ENCODE measurements at places on chromosomes 5 and 9. TPM values are rescaled to one million over a fixed set of nuclear protein-coding genes. Genes with fewer than 3 reads are reported as not detected.

The STK10 gene
- total RNA-seq = 12.6 TPM

The OGN gene
- not detected for total RNA-seq

The P4HA2 gene
- total RNA-seq = 190 TPM

The HTR4 gene
- not detected for total RNA-seq

The CNTNAP3 gene
- 9.1 TPM for total RNA-seq

The ANXA2R gene
- total RNA-seq = 0.26 TPM

- DNase-seq = no peak
Observed at GRCh38 chr5:107604990-107605389, 65.7 kb downstream of the EFNA5 start.

DNA sequence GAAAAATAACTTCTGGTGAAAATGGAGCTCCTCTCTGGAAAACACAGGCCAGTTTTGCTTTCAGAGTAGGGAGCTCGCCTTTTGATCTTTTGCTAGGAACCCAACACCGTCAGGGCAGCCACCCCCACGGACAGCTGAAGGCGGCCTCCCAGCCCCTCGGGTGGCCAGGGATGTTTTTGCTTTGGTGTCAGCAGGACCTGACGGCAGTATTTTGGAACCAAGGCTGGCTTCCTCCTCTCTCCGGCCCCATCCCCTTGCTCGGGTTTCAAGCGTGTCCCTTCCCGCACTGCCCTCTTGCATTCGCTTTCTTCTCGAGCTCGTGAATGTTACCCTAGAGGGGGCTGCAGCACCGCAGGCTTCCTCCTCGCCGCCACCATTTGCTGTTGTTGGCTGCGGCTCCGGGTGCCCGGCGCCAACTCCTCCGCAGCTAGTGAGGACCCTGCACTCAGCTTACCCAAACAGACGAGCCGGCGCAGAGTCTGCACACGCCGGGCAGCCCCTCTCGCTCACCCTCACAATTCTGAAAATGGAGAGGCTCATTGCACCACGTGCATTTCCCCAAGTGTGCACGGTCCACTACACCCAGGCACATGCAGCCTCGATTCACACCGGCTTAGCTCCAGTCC is 35.5 kb upstream of the ADAMTSL1 start:
- no peak for DNase-seq

DNA sequence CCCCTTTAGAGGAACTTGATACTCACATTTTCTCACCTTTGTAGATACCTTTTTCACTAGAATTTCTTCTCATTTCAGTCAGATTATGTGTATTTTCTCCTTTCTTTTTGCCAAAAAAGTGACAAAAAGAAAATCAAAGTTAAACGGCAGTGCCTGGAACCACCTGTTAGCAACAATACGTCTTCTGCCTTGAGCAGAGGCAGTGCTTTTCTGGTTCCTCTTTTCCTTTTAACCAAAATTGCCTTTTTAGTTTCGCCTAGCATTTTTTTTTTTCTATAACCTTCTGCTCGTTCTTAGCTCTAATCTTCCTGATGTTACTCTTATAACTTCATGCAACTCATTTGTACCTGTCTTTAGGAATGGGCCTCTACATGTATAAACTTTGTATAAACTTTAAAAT is 26.1 kb downstream of the SMIM32 start:
- no peak for DNase-seq

- no peak for DNase-seq
Observed at GRCh38 chr9:131125038-131125287, 423 bp upstream of the NUP214 start.

DNA sequence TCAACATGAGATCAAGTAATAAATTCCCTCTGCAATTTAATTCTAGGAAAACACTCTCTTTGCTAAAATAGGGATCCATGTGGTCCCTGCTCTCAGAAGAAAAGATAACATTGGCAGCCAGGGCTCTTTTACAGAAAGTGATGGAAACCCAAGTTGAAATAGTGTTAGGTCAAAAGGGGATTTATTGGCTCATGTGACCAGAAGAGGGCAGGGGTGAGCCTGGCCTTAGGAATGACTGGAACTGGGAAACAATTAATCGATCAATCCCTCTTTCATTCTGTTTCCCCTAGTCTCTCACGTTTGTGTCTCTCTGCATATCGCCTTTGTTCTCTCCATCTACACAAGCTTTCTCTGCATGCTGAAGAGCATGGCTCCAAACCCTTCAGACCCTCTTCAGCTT is 58.3 kb upstream of the ALDH1B1 start:
- no peak for DNase-seq

DNA sequence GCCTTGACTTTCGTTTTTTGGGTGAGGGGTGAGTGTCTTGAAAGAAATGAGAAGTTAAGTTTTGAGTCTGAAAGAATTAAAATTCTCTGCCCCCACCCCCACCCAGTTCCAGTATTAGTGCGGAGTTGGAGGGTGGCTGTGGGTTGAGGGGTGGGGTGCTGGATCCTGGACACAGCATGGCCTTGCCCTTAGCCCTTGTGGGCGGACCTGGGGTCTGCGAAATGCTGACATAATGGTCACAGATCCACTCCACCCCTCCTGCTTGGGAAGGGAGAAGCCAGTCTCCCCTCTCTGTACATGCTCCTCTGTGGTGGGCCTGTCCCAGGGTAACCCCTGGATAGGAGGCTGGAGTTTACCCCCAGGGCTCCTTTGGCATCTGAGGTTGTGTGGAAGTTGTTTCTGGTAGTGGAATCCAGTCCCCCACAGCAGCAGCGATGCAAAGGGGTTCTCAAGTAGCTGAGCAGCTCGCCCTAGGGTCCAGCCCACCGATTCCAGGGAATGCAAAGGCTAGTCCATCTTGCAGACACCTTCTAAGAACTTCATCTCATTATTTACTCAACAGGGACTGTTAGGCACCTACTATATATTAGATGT is 42.8 kb upstream of the TCF7 start:
- DNase-seq = no peak

DNA sequence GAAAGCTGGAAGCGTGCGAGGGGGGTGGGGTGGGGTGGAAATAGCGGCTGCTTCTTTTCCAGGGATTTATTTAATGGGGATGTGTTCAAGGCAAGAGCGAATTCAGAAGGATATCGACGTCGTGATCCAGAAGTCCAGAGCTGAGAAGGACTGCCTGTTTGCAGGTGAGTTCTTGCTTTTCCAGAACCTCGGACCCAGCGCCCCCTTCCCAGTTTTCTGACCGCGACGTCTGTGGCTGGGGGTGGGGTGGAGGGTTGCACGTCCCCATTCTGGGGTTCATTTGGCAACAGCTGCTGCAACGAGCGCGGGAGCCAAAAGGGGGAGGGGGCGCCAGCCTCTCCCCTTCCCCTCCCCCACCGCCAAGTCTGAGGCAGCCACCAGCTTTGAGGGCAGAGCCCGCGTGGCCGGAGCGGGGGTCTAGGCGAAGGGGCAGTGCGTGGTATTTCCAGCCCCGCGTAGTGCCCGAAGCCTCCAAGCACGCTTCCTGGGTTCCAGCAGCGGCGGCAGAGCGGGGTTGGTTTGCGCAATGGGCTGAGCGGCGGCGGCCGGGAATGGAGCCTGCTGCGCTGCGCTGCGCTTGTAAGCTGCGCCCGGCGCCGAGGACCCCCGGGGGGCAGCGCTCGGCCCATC is 701 bp downstream of the PARP8 start:
- peak; percentile 31 for DNase-seq

DNA sequence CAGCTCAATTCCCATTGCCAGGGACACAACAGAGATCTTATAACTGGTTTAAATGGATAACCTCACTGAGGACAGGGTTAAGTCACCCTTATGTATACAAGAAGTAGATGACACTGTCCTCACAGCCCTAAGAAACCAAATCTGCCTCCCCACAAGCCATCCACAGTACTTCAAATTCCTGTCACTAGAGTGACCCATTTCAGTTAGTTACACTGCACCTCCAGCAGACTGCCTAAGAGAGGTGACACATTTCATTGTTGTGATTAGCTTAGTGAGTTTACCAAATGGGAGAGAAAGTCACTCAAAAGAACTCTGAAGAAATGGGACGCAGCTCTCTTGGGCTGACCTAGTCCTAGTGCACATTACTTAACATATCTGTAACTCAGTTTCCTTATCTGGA is 53.6 kb upstream of the HTR1A start:
- DNase-seq = no peak

DNA sequence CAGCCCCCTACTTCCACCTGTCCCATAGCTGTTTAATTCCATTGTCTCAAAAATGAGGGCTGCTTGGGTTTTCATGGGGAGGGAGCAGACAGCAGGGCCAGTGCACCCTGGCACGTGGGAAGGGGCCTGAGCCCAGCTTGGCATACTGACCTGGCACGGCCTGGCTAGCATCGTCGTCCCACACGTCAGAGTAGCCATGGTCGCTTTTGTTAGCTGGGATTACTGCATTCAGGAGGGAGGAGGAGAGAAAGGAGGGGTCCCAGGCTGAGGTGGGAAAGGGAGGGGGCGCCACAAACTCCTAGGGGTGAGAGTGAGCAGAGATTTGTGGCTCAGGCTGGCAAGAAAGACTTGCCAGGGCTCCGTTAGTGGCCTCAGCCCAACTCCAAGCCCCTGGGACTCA is 21.1 kb upstream of the CYSTM1 start:
- no peak for DNase-seq

DNA sequence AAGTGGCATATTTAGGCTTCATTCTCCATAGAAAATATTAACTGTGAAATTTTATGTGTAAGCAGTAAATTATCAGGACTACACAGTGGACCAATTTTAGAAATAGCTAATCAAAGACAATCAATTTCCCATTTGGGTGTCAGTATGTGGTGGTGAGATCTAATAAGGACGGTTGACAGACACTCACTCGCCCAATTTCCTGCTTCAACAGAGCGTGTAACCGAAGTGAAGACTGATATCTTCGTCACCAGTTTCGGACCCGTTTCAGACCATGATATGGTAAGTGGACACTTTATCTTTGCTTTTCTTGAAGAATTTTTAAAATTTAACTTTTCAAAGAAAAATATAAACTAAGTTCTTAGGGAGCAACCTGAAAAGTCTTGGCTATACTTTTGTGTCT is 17.6 kb downstream of the GABRA1 start:
- no peak for DNase-seq

DNA sequence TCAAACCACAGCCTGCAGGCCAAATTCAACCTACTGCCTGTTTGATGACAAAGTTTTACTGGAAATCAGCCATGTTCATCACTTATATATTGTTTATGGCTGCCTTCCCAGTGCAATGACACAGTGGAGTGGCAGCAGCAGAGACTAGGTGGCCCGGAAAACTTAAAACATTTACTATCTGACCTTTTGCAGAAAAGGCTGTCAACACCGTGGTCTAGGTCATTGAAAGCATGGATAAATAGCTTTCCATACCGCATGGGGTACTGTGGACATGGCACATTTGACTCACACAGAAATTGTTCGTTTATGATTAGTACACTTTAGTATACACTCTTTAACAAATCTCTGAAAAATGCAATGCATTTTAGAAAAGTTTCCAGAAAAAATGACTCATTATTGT is 298.3 kb upstream of the EFNA5 start:
- no peak for DNase-seq

DNA sequence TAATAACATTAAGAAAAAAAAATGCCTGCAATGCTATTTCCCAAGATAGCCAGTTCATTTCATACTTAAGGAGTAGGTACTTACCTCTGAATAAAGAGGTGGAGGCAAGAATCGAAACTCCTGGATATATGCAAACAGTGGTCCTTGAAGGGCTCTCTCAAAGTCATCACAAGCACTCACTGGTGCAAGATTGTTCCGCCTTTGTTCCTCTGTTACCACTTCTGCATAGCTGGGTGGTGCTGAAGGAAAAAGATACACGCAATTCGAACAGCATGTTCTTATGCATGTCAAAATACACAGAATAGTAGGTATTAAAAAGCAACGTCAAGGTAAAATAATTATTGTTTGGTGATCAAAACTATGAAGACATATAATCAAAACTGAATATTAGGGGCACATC is 9.5 kb downstream of the ARRDC3 start:
- DNase-seq = no peak

DNA sequence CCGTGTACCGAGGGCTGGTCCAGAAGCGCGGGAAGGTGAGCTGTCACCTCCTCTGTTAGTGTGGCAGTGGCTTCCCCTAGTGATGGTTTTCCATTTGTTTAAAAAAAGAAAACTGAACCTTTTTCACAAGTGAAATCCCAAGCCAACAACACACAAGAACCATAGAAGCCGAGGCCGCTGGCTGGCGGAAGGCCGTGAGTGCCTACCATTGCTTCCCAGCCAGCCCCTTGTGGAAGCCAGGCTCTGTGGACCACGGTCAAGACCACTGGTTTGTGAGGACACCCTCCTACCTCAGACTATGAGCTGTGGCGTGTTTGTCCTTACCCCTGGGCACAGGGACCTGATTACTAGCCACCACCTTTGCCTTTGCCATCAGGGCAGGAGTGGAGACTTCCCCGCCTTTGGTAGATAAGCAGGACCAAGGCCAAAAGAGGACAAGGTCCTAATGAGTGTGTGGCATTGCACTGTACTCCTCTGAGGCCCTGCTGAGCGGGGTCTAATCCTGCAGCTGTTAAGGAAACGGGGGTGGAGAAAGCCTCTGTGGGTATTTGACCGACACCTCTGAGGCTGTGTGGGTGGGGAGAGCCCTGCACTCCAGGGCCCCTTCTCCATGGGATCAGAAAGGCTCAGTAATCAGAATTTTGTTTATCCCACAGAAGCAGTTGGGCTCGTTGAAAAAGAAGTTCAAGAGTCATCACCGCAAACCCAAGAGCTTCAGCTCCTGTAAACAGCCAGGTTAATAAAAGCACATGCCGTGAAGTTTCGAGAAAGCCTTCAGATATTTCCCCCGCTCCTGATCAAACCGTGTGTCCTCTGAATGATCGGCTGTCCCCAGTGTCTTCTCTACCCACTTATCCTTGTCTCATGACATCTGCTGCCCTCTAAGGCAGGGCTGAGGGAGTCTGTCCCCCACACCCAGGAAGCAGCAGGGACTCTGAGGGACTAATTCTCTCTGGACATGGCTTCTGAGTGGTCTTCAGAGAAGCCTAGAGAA is 4.3 kb downstream of the SURF2 start:
- DNase-seq = no peak

- no peak for DNase-seq
Observed at GRCh38 chr5:14773588-14773987, 98.0 kb downstream of the ANKH start.

GRCh38 chr5:12704955-12705354 is 800.7 kb upstream of the CTNND2 start:
- DNase-seq = peak; percentile 1

DNA sequence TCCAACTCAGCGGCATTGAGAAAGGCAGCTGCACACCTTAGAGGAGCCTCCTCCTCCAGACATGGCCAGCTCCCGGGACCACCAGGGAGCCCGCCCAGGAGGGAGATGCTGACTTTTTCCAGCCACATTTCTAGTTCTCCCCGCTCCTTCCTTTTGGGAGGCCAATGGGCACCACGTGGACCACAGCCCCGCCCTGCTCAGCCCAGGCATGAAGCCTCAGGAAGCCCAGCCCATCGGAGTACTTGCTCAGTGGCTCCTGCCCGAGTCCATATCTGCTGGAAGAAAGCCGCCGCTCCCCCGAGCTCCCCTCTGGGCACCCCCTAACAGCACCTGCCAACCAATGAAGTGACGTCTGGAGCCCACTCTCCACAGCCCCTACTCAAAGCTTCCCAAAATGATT is 52.4 kb downstream of the SMIM23 start:
- no peak for DNase-seq
